CD8-positive, alpha-beta memory T cell (primary cell): ENCODE measurements at places on chromosomes 16 and 17.

GRCh38 chr17:44212507-44213402 is 6.7 kb downstream of the UBTF start:
- DNase-seq, result no peak

- DNase-seq, result no peak
These were observed 132.5 kb downstream of the AATF start for GRCh38 chr17:37081287-37081686.

- DNase-seq, result no peak
These were observed 216.4 kb upstream of the CIBAR2 start for GRCh38 chr16:85328676-85329058.

GRCh38 chr17:78739331-78739931 is 42.6 kb downstream of the CYTH1 start:
- no peak for DNase-seq

DNA sequence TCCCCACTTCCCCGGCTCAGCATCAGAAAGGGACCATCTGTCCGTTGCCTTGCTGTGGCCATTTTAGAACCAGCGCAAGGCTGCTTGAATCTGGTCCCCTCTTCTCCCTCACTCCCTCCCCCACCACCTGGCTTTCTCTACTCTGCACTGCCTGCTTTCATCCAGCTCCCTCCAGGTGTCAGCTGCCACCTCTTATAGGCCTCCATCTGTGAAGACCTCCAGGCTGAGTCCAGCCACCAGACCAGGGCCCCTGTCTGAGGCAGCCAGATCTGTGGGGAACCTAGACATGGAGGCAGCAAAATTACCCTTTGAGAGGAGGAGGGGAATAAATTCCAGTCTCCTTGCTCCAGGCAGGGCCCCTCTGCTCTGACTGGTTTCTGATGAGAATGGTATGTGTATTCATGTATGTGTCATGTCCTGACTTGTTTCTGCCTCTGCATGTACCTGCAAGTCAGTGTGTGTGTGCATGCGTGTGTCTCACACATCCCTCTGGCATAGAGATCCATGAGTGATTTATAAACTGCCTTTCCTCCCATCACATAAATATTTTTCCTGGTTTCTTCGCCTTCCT is 21.1 kb downstream of the MINK1 start:
- no peak for DNase-seq

GRCh38 chr16:66344533-66345145 is 21.9 kb upstream of the CDH5 start:
- no peak for DNase-seq

GRCh38 chr17:82097919-82098168 is 192 bp downstream of the FASN start:
- no peak for DNase-seq

- DNase-seq, result no peak
These were observed 27.3 kb downstream of the SRCIN1 start for GRCh38 chr17:38578229-38579082.
